ENCODE measurements at places on chromosomes 1 and 21.

- no peaks in the 10 kb centered on the region for H3K27me3 ChIP-seq
- no peak for DNase-seq
- no peak overlapping the region for H3K4me3 ChIP-seq
- H3K27ac ChIP-seq: no peak overlapping the region
- H3K36me3 ChIP-seq: no peaks in the 10 kb centered on the region
Observed at GRCh38 chr1:83762039-83762365, 236.9 kb downstream of the TTLL7 start.

DNA sequence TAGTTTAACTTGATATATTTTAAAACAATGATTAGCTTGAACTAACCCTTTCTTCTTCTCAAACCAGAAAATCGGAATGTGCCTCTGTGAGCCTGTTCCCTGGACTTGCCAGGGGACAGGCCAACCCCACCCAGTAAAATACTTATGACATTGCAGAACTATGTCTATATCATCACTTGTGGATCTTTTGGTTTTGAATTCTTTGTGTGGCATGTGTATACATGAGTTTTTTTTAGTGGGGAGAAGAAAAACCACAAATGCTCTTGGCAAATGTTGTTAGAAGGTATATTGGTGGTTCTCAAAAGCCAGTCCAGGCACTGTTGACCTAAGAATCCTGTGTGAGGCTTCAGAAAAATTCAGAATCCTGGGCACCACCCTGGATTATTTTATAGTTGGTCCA lies 347.4 kb downstream of the SIPA1L2 start:
- H3K4me3 ChIP-seq: no peak overlapping the region
- no peaks in the 10 kb centered on the region for H3K27me3 ChIP-seq
- no peaks in the 10 kb centered on the region for H3K36me3 ChIP-seq
- no peak overlapping the region for H3K27ac ChIP-seq

- DNase-seq: no peak
- no peak overlapping the region for H3K4me3 ChIP-seq
- no peak overlapping the region for H3K27ac ChIP-seq
- no peaks in the 10 kb centered on the region for H3K36me3 ChIP-seq
- peaks cover 4% of the 10 kb centered on the region for H3K4me1 ChIP-seq
- H3K27me3 ChIP-seq: no peaks in the 10 kb centered on the region
Observed at GRCh38 chr1:231796141-231796540, 169.6 kb downstream of the DISC1 start.

- H3K27me3 ChIP-seq: no peaks in the 10 kb centered on the region
- no peak overlapping the region for H3K27ac ChIP-seq
- no peak overlapping the region for H3K4me3 ChIP-seq
Observed at GRCh38 chr21:43687566-43688399, 28.4 kb downstream of the RRP1B start.

- H3K4me1 ChIP-seq: peaks cover 9% of the 10 kb centered on the region
- H3K27ac ChIP-seq: peak overlapping the region; percentile 5
- no peaks in the 10 kb centered on the region for H3K27me3 ChIP-seq
- H3K4me3 ChIP-seq: no peak overlapping the region
- DNase-seq: no peak
Observed at GRCh38 chr1:9922342-9922741, 12.3 kb upstream of the CTNNBIP1 start.

DNA sequence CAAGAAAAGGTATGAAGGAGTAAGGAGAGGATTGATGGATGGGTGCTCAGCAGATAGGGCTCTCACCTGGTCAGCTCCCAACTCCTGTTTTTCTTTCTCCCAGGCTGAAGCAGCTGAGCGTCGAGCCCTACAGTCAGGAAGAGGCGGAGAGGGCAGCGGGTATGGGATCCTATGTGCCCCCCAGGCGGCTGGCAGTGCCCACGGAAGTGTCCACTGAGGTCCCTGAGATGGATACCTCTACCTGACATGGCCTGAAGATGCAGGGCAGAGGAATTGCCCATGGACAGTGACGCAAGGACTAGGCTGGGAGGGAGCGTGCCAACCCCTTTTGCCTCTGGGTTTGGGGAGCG lies 739 bp downstream of the ZNF593 start:
- H3K4me3 ChIP-seq: peak overlapping the region; percentile 67
- H3K36me3 ChIP-seq: no peaks in the 10 kb centered on the region
- no peaks in the 10 kb centered on the region for H3K4me1 ChIP-seq
- DNase-seq: no peak

DNA sequence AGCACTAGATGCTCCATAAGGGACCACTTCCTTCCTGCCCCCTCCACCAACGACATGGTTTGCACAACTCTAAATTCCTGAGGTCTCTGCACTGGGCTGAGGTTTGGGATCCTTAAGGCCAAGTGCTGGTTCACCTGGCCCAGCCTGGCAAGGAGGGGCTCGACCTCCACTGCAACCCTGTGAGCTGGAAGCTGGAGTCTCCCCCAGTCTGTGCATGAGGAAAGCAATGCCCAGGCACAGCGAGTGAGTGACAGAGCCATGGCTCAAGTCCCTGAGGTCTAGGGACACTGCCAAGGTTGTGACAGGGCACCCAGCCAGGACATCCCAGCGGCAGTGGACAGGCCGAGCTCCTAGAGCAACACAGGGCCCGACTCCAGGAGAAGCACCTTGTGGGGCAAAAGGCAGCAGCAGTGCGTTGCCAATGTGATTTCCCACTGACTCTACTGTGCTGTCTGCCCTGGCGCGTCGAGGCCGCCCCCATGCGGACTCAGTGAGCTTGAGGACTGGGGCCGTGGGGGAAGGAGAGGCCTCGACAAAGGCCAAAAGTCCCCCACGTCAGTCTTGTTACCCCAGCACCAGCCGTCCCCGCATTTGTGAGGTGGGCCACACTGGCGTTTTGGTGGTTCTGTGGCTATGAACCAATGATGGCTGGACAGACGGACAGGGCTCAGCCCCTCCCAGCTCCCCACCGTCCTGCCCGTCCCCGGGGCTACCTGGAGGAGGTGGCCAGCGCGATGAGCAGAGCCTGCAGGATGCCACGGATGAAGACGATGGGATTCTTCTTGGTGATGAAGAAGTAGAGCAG lies 30.0 kb downstream of the PODN start:
- peaks cover 27% of the 10 kb centered on the region for H3K4me1 ChIP-seq
- no peaks in the 10 kb centered on the region for H3K27me3 ChIP-seq
- no peak overlapping the region for H3K4me3 ChIP-seq
- DNase-seq: no peak
- no peak overlapping the region for H3K27ac ChIP-seq

- no peaks in the 10 kb centered on the region for H3K36me3 ChIP-seq
- peaks cover 23% of the 10 kb centered on the region for H3K27me3 ChIP-seq
- H3K4me1 ChIP-seq: peaks cover 16% of the 10 kb centered on the region
- no peak for DNase-seq
Observed at GRCh38 chr1:159171688-159172501, 480 bp downstream of the CADM3 start.

- DNase-seq: no peak
- H3K27ac ChIP-seq: no peak overlapping the region
- H3K4me3 ChIP-seq: no peak overlapping the region
Observed at GRCh38 chr1:214321705-214322453, 40.9 kb downstream of the SMYD2 start.

GRCh38 chr21:23694390-23694789 lies 1912.9 kb downstream of the MRPL39 start:
- H3K27ac ChIP-seq: no peak overlapping the region
- no peaks in the 10 kb centered on the region for H3K36me3 ChIP-seq
- H3K4me1 ChIP-seq: no peaks in the 10 kb centered on the region
- no peak for DNase-seq

GRCh38 chr1:41920658-41921057 lies 1.9 kb upstream of the HIVEP3 start:
- no peaks in the 10 kb centered on the region for H3K4me1 ChIP-seq
- H3K27me3 ChIP-seq: no peaks in the 10 kb centered on the region
- DNase-seq: no peak
- no peak overlapping the region for H3K27ac ChIP-seq
- no peak overlapping the region for H3K4me3 ChIP-seq

GRCh38 chr1:228303596-228303995 lies 95.8 kb downstream of the OBSCN start:
- no peaks in the 10 kb centered on the region for H3K4me1 ChIP-seq
- H3K27me3 ChIP-seq: no peaks in the 10 kb centered on the region
- H3K36me3 ChIP-seq: peaks cover 56% of the 10 kb centered on the region
- H3K4me3 ChIP-seq: no peak overlapping the region
- H3K27ac ChIP-seq: no peak overlapping the region

DNA sequence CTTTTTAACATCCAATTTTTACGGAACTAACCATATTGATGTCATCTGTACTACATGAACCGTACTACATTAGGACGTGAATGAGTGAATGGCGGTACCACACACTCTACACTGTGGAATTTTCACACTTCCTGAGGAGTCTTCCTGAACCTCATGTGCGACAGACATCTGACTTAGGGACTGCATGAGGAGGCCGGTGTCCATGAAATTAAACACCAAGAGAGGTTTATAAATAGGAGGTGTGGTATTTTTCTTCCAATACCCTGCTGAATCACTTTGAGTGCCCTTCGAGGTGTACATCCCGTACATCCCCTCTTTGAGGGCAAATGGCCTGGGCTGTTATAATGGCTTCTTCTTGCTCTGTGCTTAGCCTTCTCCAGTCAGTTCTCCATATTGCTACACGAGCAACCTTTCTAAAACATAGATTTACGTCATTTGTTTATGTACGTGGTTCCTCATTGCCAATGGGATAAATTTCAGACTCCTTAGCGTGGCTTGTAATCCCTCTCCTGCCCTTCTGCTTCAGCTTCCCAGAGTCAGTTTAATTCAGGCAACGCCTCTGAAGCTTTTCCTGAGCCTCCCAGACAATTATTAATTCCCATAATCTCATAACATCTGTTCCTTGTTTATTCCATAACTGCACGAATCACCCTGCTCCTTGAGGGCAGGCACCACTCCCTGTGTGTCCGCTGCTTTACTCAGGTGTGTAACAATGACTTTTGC lies 9.4 kb downstream of the ST3GAL3 start:
- no peaks in the 10 kb centered on the region for H3K4me1 ChIP-seq
- H3K4me3 ChIP-seq: no peak overlapping the region

DNA sequence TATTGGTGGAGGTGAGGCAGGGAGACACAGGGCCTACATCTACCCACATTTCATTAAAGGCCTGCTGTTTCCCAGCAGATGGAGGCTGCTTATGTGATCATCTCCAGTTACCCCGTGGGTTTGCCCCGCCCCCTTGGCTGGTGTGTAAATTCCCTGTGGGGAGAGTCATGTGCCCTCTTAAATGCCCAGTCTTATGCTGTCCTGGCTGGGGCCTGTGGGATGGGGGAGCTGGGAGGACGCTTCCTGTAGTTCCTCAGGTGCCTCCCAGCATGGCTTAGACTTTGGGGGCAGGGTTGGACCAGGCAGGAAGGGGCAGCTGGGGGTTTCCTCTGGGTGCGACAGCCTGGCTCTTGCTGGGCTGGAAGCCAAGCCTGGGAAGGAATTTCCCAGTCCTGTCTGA lies 15.5 kb upstream of the CITED4 start:
- no peak overlapping the region for H3K4me3 ChIP-seq
- DNase-seq: peak; percentile 66

- no peaks in the 10 kb centered on the region for H3K27me3 ChIP-seq
- no peaks in the 10 kb centered on the region for H3K4me1 ChIP-seq
- peaks cover 50% of the 10 kb centered on the region for H3K36me3 ChIP-seq
- H3K27ac ChIP-seq: peak overlapping the region; percentile 30
- H3K4me3 ChIP-seq: no peak overlapping the region
- no peak for DNase-seq
Observed at GRCh38 chr1:207335695-207336363, 14.4 kb downstream of the CD55 start.

DNA sequence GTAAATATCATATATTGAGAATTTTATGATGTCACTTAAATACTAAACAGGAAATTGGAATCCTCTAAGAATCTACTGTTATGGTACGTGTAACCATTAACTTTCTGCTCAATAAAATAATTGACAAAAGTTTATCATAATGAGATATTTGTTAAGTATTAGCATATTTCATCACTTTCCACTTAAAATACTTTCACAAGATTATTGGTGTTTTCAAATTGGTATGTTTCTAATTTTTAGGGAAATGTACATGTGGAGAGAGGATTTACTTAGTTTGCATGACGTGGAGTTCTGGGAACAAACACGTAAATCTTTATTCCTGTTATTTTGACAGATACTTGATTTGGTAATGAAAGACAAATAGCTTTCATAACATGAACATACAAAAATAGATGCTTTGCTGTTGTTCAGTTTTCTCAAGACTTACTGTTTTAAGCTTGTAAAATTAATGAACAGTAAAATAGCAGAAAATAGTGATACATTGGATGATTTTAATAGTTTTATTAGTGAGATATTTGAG lies 1.6 kb downstream of the SRSF11 start:
- DNase-seq: no peak
- peaks cover 66% of the 10 kb centered on the region for H3K4me1 ChIP-seq
- H3K27ac ChIP-seq: no peak overlapping the region
- H3K4me3 ChIP-seq: no peak overlapping the region
- no peaks in the 10 kb centered on the region for H3K27me3 ChIP-seq
- H3K36me3 ChIP-seq: peaks cover 12% of the 10 kb centered on the region

GRCh38 chr1:165849353-165850133 lies 22.1 kb downstream of the UCK2 start:
- no peaks in the 10 kb centered on the region for H3K36me3 ChIP-seq
- no peaks in the 10 kb centered on the region for H3K27me3 ChIP-seq
- no peak overlapping the region for H3K4me3 ChIP-seq
- H3K27ac ChIP-seq: no peak overlapping the region
- no peaks in the 10 kb centered on the region for H3K4me1 ChIP-seq

GRCh38 chr1:39136638-39137037 lies 67.9 kb upstream of the MACF1 start:
- H3K36me3 ChIP-seq: no peaks in the 10 kb centered on the region
- peaks cover 23% of the 10 kb centered on the region for H3K4me1 ChIP-seq
- H3K27ac ChIP-seq: no peak overlapping the region
- DNase-seq: no peak
- H3K27me3 ChIP-seq: no peaks in the 10 kb centered on the region
- H3K4me3 ChIP-seq: no peak overlapping the region

GRCh38 chr1:40045766-40046165 lies 5.2 kb downstream of the CAP1 start:
- peak overlapping the region; percentile 7 for H3K27ac ChIP-seq
- DNase-seq: no peak
- H3K36me3 ChIP-seq: peaks cover 4% of the 10 kb centered on the region
- H3K4me1 ChIP-seq: no peaks in the 10 kb centered on the region

GRCh38 chr1:98322086-98322485 lies 339.4 kb upstream of the SNX7 start:
- H3K36me3 ChIP-seq: no peaks in the 10 kb centered on the region
- no peak for DNase-seq
- no peak overlapping the region for H3K4me3 ChIP-seq
- H3K27me3 ChIP-seq: no peaks in the 10 kb centered on the region

DNA sequence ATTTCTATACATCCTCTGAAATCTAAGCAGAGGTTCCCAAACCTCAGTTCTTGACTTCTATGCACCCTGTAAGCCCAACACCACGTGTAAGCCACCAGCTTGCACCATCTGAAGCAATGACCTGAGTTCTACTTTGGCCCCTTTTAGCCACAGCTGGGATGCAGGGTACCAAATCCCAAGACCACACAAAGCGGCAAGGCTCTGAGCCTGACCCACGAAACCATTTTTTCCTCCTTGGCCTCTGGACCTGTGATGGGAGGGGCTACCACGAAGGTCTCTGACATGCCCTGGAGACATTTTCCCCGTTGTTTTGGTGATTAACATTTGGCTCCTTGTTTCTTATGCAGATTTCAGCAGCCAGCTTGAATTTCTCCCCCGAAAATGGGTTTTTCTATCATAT lies 38.8 kb downstream of the STXBP3 start:
- H3K4me3 ChIP-seq: no peak overlapping the region
- H3K27ac ChIP-seq: no peak overlapping the region
- H3K36me3 ChIP-seq: peaks cover 55% of the 10 kb centered on the region
- no peaks in the 10 kb centered on the region for H3K27me3 ChIP-seq
- DNase-seq: no peak

GRCh38 chr1:111203681-111204200 lies 3.3 kb upstream of the DENND2D start:
- H3K27ac ChIP-seq: peak overlapping the region; percentile 29
- H3K27me3 ChIP-seq: no peaks in the 10 kb centered on the region
- H3K36me3 ChIP-seq: no peaks in the 10 kb centered on the region
- no peaks in the 10 kb centered on the region for H3K4me1 ChIP-seq
- peak; percentile 75 for DNase-seq
- H3K4me3 ChIP-seq: peak overlapping the region; percentile 40

Data from right atrium auricular region (tissue), 2 donors.